Activated naive CD4-positive, alpha-beta T cell treated with anti-CD3 and anti-CD28 coated beads, Interleukin-2, amount 50 U/mL, for 72 hours (primary cell): ENCODE measurements at places on chromosomes 13 and 19. TPM values are rescaled to one million over a fixed set of nuclear protein-coding genes. Genes with fewer than 3 reads are reported as not detected.

Gene TMEM190
- not detected for total RNA-seq

Gene ANKLE1
- 8.4 TPM for total RNA-seq

Gene STOML3
- total RNA-seq: not detected

Gene VRK3
- total RNA-seq: 54.0 TPM

Gene VSTM2B
- total RNA-seq: 0.27 TPM

Gene RAB3A
- 9.8 TPM for total RNA-seq

Gene SIGLEC5
- not detected for total RNA-seq

Gene TEKTIP1
- total RNA-seq: 3.8 TPM

Gene ZNF709
- 1.6 TPM for total RNA-seq

Gene PRSS57
- not detected for total RNA-seq
